ENCODE measurements at places on chromosomes 11 and 22.

DNA sequence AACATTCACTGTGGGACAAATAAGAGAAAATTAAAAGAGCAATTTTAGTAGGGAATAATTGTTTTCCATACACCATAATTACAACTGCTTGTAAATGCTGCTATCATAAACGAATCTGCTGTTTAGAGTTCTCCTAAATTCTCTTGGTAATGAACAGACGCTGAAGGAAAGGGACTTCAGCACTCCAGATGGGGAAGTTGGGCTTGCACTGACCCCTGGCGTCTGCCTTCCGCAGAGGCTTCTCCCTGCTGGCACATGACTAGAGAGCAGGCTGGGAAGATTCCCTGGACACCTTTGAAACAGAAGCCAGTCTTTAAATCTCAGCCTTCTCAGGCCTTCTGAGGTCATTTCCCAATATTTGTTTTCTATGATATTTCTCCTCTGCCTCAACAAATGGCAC lies 84.1 kb downstream of the NXPE2 start:
- peak; percentile 95 for DNase-seq

- DNase-seq = no peak
Measured at GRCh38 chr11:118310781-118311485, 6.4 kb downstream of the CD3E start.

DNA sequence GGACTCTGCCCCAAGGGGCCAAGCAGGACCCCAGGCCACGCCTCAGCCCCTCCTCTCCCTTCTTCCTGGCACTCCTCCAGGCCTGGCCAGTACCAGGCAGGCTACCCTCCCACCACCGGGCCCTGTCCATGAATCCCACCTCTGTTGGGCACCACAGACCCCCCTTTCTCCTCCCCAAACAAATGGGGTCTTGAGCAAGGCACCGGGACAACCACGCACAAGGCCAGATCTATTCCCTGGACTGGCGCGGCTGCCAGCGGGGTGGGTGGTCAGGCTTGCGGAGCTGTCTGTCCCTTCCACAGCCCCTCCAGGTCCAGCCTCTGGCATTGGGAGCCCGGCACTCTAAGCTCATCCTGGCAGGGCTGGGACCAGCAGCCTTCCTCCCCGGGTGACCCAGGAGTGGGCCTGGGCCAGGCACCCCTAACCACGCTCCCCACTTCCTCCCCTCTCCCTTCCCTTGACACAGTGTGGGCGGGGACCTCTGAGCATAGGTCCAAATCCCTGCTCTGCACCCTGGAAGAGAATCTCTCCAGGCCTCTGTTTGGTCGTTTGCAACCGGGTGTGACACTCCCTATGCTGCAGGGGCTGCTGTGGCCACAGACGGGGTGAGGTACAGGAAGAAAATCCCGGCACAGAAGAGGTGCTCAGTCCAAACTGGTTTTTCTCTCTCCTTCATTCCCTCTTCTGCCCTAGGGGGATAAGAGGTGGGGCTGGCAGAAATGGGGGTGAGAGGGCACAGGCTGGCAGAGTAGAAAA lies 14.6 kb downstream of the ELFN2 start:
- peak; percentile 58 for DNase-seq

- peak; percentile 81 for DNase-seq
Measured at GRCh38 chr11:131370090-131370751, at the start of gene NTM. TSS of gene NTM (plus strand) at chr11:131370615.

GRCh38 chr22:29914991-29915533 lies 32.1 kb downstream of the MTMR3 start:
- no peak for DNase-seq

GRCh38 chr11:66322732-66323427 lies 6.0 kb upstream of the CD248 start:
- no peak for DNase-seq

- DNase-seq = no peak
Measured at GRCh38 chr11:105297463-105297862, 157.9 kb upstream of the CARD18 start.

DNA sequence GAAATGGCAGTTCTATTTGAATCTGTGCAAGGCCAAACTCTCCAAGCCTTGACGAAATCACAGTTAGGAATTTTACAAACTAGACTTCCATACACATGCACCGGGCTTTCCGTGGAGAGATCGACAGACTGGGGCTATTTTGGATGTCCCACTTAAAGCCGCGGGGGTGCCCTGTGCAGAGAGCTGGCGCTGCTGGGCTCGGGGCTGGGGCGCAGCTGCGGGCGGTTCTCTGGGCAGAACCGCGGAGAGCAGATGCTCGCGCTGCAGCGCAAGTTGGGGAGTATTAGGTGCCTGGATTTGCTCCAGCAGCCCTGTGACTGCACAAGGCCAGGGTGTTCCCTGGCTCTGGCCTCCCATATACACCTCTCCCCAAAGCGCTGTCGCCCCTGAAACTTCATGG lies 67.2 kb downstream of the SPATA19 start:
- no peak for DNase-seq

All from spinal cord (tissue), 10 donors.